ENCODE measurements at places on chromosomes 4 and X.

DNA sequence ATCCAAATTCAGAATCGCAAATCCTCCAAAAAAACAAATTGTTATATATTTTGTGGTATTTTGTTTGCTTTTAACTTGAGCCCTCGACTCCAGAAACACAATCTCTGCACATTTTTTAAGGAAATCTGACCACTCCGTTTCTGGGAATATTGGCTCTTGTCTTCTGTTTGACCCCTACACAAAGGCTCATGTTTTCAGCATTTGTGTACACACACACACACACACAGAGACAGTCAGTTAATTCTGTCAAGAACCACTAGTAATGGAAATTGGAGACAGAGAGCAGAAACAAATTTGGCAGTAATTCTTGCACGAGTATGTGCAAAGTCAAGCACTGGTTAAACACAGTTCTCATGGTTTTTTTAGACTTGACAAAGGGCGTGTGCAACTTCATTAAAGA is 115.4 kb downstream of the AFAP1 start:
- DNase-seq = no peak

- no peak for DNase-seq
Measured at GRCh38 chr4:145195167-145195952, 15.0 kb upstream of the OTUD4 start.

- DNase-seq = no peak
Measured at GRCh38 chr4:107858158-107858742, 33.5 kb downstream of the SGMS2 start.

DNA sequence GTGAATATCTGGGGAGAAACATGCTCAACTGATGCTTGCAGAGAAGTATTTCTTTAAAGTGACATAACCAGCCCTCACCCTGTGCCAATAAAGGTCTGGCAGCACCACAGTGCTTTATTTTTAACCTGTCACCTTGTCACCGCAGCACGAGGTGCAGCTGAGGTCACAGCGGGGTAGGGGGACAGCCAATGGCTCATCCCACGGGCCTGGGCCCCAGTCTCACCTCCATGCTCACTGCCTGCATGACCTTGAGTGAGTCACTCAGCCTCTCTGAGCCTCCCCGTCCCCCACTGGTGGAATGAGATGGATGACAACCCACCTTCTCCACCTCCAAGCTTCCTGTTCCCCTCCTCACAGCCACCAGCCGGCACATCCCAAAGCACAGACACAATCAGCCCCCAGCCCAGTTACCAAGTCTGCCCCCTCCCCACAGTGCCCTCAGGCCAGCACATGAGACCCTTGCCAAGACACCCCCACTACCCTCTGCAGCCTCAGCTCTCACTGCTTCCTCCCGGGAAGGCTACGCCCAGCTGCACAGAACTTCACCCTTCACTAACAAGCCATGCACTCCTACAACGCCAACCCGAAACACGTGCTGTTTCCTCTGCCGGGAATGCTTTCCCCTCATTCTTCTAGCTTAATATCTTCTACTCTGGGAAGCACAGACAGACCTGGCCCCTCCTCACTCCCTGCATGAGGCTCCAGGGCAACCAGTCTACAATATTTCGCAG is 24.9 kb upstream of the MAN2B2 start:
- DNase-seq = no peak

DNA sequence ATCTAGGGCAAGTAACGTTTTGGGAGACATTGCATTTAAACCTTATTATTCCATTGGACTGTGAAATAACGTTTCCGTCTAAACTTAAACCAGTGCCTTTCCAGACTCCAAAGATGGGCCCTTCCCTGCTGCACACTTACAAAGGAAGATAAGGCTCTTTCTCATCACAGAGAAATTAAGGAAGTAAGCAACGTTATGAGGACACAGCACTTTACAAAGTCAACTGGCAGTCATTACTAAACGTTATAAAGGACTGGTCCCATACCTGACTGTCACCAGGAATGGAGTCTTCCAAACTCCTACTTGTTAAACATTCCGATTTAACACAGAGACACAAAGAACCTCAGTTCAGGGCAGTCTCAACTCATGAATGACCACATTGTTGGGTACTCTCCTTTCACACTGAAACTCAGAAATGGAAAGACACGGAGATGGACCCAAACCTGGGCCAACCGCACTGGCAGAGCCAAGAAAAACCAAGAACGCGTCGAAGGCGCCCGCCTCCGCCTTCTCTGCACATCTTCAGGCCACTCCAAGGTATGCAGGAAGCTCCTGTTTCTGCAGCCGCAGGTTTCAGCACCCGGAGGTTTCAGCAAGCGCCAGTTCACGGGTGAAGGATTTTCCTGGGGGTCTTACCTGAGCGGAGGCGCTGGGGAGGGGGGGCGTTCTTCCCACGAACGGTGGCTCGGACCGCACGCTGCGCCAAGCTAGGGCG is 670 bp downstream of the PAPSS1 start:
- no peak for DNase-seq

- DNase-seq = peak; percentile 49
Measured at GRCh38 chr4:80831383-80832361, 198.8 kb upstream of the BMP3 start.

GRCh38 chrX:47420265-47420664 is 49.9 kb downstream of the ZNF157 start:
- DNase-seq = no peak

DNA sequence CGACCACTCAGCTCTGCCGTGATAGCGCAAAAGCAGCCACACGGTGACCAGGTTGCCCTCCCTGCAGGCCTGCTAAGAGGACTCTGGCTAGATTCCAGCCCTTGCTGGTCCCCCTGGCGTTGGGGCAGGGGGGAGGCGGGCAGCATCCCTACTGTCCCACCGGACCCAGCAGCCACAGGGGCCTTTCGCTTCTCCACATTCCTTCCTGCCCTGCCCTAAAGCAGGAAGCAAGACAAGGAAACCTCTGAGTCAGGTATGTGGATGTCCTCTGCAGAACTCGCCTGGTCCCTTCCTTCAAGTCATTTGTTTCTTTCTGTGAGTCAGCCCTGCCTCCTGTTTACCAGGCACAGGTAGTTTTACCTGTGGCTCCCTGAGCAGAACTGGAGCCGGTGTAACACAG is 60.2 kb upstream of the CLDN34 start:
- no peak for DNase-seq

DNA sequence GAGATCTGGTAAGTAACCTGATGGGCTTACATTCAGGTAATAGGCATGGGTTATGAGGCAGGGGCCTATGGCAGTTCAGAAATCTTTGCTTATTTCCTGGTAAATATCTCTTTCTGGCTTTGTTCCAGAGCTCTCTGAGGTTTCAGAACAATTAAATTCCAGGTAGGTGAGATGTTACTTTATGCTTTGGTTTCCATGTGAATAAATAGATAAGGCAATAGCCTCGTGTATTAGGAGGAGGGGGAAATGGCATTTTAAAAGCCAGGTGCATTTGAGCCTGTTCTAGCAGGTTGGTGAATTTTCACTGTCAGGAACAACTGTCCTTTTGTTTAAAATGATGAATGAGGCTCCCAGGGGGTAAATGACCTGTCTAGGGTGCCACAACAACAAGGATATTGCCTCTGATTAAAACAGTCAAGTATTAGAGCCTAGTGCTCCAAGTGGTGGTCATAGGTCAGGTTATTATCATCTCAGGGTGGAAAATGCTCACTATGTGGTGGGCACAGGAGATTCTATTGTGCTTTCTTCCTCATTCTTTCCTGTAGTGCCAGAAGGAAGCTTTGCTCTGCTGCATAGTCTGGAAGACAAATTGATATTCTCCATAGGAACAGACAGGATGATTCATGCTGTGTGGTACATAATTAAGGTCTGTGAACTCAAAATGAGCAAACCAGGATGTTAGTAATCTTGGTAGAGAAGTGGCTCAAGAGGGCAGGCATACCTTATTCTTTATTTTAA is 296.2 kb downstream of the INPP4B start:
- DNase-seq = peak; percentile 66

GRCh38 chrX:120286733-120287512 is 24.3 kb downstream of the TMEM255A start:
- DNase-seq = no peak

DNA sequence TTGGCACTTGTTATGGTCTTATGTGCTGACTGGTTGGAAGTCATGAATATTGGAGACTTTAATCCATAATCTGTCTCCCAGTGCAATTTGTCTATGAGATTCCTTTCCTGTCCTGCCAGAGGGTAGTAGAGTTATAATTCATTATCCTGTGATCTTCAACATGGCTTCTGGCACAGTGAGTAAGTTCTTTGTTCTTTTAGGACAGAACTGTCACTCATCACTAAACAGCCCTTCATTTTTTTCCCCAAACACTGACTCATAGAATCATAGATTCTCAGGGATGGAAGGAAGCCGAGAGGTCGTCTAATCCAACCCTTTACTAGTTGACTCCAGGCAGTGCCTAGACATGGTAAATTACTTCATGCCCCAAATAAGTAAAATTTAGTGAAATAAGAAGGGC is 78.4 kb downstream of the LUZP4 start:
- no peak for DNase-seq

Measured in HS-5 (cell line).